ENCODE measurements at places on chromosomes 7 and 10.

DNA sequence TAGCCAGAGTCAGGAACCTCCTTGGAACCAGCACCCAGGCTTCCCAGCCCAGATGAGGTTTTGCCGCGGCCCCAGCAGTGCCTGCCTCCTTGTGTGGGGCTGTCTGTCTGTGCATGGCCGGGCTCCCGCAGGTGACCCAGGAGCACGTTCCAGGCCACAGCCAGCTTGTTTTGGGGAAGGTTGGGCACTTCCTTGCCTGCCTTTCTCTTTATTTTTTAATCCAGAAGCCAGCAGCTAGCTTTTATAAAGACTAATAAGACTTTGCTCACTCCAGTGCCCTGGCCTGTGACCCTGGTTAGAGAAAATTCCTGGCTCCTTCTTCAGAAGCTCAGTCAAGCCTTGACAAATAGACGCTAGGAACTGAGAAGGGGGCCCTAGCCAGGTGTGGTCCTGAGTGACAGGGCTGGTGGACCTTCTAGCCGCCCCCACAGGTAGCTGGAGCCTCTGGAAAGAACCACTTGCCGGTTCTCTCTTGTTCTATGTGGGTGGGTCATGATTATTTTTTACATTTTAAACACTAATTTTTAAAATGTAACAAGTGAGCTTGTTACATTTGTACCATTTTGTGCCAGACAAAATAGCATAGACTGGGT lies 837 bp downstream of the SLC29A3 start:
- no peak for DNase-seq

DNA sequence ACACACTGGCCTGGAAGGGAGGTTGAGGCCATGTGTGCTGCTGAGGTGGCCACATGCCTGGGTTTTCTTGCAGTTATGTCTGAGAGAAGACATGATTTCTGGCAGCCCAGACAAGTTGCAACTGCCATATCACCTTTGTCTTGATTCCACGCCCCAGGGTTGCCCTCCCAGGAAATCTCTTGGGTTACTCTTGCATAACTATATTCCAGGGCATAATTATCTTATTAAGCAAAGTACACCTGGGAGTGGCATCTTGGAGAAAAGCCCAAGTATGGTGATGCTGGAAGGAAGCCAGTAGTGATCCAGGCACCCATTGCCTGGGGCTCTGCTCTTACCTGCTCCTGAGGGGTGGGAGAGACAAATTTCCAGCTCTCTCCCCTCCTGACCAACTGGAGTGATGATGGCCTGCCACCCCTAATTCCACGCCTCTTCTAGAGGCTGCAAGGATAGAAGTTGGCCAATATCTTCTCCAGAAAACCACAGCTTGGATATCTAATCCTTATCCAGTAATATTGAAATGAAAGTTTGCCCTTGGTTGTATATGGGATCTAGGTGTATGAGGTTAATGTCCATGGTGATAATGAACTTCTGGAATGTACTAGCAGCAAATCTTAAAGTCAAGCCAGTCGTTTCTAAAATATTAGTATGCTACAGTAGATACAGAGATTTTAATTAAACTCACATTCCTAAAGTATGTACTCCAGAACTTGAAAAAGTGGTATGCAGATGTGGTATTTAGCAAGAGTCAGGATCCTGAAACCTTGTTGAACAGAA lies 5.0 kb downstream of the AKR1B10 start:
- no peak for DNase-seq

DNA sequence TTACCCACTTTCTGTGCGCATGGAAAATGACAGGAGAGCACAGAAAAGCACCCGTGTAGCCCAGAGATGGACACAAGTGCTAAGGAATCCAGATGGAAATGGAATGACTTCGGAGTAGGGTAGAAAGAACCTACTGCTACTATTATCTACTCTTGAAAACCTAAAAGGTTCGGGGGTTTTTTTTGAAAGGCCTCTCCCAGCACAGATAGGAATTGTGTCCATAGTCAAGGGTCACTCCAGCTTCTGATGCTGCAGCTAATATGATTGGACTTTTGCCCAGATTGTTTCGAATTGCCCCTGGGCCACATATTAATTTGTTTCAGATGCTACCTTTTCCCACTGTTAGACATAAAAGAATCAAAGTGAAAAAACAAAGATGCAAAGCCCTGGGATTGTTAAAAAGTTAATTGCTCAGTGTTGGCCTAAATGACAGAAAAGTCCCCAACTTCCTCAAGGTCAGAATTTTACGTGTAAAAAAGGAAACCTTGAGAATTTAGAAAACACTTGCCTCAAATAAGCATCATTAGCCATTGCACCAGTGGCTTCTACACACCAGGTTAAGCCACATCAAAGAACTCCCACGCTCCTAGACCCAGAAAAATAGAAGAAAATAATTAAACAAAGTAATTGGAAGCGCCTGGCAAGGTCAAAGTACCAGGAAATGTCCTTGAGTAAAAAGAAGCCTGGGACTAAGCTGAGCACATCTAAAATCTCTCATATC lies 40.8 kb upstream of the INSIG1 start:
- no peak for DNase-seq

DNA sequence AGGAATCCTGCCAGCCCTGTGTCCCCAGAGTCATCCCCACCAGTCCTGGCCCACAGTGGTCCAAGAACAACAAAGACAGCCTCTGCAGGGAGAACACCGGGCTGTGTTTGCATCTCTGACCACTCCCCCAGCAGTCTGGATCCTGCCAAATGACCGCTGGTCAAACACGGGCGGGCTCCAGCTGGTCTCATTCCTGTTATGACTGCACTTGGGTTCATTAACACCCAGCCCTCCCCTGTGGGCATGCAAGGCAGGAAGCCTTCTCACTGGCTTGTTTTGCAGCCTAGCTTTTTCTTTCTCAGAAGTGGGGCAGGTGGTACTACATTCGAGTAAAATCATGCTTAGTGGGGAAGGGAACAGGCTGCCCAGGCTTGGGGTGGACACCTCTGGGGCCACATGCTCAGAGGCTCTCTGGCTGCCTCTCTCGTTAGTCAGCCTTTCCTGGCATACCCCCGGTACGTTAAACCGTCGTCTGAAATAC lies 190.0 kb downstream of the PLXNA4 start:
- no peak for DNase-seq

DNA sequence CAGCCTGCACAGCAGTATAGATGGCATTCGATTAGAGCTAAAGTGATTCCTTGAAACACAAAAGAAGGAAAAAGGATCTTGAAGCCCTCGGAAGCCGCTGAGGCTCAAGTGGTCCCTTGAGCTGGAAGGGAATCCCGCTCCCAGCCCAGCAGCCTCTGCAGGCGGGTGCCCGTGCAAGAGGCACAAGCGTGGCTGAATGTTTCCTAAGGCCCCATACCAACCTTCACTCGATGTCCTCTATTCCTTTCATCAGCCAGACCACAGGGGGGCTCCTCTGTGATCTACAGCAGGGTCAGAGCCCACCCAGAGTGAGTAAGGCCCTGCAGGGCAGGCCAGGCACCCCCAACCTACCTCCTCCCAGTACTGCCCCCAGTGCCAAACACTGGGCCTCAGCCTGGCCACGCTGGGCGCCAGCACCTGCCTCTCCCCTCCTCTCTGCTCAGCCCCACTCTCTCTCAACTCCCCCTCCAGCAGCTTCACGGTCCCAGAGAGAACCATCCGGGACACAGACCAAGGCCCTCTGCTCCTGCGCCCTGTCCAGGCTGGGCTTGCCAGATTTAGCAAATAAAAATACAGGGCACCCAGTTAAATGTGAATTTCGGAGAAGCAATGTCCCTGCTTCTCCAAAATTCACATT lies 30.5 kb downstream of the EBF3 start:
- no peak for DNase-seq

DNA sequence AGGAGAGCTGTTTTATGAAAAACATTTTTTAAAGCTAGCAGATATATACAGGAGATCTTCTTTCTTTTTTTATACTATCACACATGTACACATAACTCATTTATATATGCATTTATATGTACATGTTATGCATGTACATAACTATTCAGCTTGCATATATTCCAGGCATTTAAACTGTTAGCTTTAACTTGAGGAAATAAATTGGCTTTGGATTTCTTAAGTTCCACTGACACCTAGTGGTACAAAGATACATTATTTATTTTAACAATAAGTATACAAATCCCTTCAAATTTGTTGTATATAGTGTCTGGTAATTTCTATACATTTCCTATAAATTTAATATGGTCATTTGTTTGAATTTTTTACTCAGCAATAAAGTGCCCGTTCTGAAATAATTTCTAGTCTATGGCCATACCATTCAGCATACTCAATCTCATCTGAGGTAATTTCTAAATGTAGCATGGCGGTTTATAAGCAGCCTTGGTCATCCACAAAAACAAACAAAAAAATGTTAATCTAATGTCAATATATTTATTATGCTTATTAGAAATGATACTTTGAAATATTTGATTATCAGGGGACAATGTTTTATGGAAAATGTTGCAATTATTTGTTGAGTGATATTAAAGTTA lies 11.6 kb downstream of the ZDHHC6 start:
- DNase-seq, result no peak

DNA sequence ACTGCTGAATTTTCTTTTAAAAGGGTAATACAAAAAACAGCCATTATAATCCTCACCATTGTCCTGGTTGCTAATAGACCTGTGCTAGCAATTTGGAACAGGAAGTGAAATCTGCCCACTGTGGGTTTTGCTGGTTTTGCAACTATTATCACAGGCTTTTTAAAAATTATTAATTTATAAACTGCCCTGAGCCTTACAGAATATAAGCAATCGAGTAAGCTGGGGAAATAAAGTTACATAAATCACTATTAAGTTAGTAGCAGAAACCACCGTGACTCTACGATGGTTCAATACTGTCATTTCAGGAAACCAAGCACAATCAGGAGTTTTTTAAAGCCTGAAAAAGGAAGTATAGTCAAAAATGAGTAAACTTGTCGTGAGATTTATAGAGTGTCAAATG lies 62.3 kb downstream of the TMEM26 start:
- DNase-seq, result no peak

GRCh38 chr10:118033905-118034304 lies 12.8 kb downstream of the RAB11FIP2 start:
- DNase-seq, result no peak

- no peak for DNase-seq
These were observed 24.5 kb upstream of the CUBN start for GRCh38 chr10:17154116-17154515.

- no peak for DNase-seq
These were observed 123.6 kb downstream of the CXCL12 start for GRCh38 chr10:44261296-44261695.

DNA sequence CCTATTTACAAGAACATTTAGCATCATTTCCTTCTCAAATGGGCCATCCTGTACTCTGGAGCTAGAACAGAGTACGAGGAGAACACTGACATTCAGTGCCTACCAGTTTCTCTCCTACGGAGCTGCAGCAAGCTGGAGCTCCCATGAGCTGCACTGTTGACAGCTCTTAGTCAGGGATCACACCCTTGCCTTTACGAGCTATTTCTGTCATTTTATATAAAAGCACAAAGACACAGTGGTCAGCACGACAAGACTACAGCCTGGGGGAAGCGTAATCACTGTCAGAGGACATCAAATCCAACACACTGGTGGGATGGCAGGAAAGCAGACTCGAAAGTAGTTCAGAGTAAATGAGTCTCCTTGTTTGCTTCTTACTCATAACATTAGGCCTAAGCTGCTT lies 2.7 kb downstream of the CDCA7L start:
- no peak for DNase-seq

- no peak for DNase-seq
These were observed 65.3 kb upstream of the NPTX2 start for GRCh38 chr7:98551611-98552273.

DNA sequence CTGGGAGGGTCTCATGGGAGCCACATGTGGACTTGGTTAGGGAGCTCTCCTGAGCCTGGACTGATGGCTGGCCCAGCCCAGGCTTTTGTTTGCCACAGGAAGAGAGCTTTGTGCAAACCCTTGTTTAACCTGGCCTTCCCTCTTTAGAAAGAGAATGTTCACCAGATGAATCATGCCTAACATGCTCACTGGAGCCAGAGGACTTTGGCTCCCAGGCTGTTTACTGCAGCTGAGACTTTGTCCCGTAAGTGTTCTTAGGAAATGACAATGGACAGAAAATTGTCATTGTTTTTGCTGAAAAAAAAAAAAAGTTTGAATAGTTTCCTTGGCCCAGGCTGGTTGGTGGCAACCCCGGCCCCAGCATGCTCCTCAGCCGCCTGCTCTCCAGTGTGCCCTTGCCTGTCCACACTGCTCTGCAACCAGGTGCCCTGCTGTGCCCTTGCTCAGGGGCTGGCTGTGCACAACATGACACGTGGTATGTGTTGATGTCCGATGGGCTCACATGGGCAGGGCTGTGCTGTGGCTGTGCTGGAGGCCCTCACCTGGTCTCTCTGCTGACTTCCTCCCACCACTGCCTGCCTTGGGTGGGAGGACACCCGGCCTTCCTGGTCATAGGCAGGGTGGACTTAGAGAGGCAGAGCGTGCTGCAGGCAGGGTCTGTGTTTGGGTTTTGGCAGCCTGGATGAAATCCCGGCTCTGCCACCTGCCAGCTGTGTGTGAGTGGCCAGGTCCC lies 215.3 kb upstream of the ZNF32 start:
- DNase-seq, result no peak

Measured in stimulated activated CD4-positive, alpha-beta T cell treated with anti-CD3 and anti-CD28 coated beads, TNF-alpha, amount 100 ng/mL, for 48 hours (primary cell).